Fibroblast of mammary gland (primary cell): ENCODE measurements at places on chromosomes 11 and 22.

DNA sequence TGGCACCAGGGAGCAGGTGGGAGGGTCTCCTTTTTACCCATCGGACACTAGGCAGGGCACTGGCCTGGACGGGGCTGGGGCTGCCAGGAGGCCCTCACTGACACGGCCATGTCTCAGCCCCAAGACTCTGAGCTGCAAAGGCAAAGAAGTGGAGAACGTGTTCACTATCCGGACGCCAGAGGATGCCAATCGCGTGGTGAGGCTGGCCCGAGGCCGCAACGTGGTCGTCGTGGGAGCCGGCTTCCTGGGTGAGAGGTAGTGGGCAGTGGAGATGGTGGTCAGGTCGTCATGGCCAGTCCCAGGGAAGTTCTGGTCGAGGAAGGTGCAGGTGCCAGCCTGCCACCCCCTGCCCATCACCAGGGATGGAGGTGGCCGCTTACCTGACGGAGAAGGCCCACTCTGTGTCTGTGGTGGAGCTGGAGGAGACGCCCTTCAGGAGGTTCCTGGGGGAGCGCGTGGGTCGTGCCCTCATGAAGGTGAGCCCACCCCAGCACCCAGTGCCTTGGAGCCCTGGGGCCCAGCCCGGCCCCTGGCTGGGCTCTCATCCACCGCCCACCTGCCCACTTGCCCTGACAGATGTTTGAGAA is 5.7 kb upstream of the LZTR1 start:
- no peak for DNase-seq

- DNase-seq = no peak
Measured at GRCh38 chr22:18070556-18071306, 7.1 kb upstream of the PEX26 start.

GRCh38 chr11:61776561-61777075 is 15.8 kb downstream of the TMEM258 start:
- peak; percentile 63 for DNase-seq

- no peak for DNase-seq
Measured at GRCh38 chr11:19168090-19168489, 33.7 kb downstream of the CSRP3 start.

DNA sequence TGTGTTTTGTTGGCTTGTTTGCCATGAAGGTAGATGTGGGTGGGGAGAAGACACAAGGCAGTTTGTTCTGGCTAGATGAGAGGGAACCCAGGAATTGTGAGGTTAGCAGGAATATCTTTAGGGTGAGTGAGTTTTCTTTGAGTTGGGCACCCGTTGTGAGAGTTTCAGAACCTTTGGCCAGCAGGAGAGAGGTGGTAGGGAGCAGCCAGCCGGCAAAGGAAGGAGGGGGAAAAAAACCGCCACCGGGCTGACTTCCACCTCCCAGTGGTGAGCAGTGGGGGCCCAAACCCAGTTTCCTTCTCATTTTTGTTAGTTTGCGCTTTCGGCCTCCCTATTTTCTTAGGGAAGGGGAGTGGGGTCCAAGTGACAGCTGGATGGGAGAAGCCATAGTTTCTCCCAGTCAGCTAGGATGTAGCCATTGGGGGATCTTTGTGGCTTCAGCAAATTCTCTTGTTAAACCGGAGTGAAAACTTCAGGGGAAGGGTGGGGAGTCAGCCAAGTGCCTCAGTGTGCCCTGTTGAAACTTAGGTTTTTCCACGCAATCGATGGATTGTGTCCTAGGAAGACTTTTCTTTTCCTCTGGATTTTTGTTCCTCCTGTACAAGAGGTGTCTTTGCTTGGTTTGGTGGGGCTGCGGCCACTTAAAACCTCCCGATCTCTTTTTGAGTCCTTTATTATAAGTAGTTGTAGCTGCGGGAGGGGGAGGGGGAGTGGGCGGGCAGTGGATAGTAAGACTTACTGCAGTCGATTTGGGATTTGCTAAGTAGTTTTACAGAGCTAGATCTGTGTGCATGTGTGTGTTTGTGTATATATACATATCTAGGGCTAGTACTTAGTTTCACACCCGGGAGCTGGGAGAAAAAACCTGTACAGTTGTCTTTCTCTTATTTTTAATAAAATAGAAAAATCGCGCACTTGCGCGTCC is 1.1 kb upstream of the GCAT start:
- peak; percentile 57 for DNase-seq

- no peak for DNase-seq
Measured at GRCh38 chr22:27377501-27378295, 423.9 kb downstream of the MN1 start.

GRCh38 chr22:23655891-23656475 is 23.9 kb upstream of the DRICH1 start:
- DNase-seq = no peak

GRCh38 chr11:27673979-27674663 is 26.1 kb downstream of the BDNF start:
- no peak for DNase-seq

DNA sequence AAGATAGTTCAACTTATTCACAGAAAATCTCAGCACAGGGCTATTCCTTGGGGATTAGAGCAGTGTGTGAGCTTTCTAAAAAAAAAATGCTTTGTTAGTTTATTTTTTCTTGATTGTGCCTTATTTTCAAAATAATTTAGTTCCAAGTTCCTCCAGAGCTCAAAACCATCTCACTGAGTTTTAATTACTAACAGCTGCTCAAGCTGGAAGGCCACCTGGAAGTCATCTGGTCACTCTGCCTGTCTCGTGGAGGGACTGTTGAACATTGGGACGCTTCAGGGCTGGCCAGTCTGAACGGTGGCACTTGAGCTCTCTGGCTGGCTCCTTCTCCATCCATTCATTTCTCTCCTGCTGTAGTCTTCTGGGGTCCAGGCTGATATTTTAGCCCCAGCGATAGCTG is 4.0 kb downstream of the OR51E1 start:
- no peak for DNase-seq

DNA sequence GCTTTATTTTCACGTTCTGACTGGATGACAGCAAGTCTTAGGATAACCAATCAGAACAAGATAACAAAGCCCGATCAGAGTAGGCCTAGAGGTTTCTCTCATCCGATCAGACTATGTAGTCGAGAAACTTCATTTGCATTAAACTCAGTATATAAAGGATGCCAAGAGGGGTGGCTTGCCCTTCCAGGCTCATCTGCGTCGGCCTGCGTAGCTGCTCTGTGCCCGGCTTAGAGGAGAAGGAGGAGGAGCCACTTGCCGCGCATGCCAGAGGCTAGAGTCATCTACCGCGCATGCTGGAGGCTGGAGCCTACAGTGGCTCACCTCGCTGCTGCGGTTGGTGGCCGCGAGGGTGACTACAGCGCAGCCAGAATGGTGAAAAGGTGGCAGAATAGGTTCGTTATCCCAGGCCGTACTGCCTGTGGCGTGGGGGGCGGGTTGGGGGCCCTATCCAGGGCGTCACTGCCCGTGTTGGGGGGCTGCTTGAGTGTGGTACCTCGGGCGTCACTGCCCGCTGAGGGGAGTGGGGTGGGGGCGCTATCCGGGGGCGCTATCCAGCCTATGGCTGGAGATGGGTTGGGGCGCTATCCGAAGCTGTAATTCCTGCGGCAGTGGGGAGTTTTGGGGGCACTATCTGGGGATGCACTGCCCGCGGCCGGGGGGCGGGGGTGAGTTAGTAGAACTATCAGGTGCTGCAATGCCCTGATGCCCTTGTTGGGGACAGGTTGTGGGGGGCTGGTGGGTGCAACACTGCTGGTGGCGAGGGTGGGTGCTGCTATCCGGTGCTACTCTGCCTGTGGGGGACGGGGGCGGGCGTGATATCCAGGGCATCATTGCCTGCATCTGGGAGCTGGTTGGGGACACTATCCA is at the start of gene RFPL2:
RFPL2 (minus strand) TSS at position 218 of the 867 bp plus-strand sequence. CDS start 2,622 bp downstream, outside the sequence.
- no peak for DNase-seq

- DNase-seq = peak; percentile 96
Measured at GRCh38 chr11:74138572-74138971, 32.2 kb downstream of the C2CD3 start.

GRCh38 chr11:113242767-113243397 is 71.5 kb upstream of the TTC12 start:
- peak; percentile 59 for DNase-seq

- DNase-seq = no peak
Measured at GRCh38 chr11:119193001-119193400, 7.7 kb downstream of the NHERF4 start.

- peak; percentile 45 for DNase-seq
Measured at GRCh38 chr11:37786214-37786755, 1188.2 kb upstream of the RAG2 start.

GRCh38 chr11:64649291-64649697 is 58.3 kb downstream of the SLC22A12 start:
- peak; percentile 25 for DNase-seq

GRCh38 chr22:20803696-20804324 is 29.9 kb downstream of the SERPIND1 start:
- DNase-seq = peak; percentile 41

- DNase-seq = peak; percentile 94
Measured at GRCh38 chr22:27512283-27512761, 289.2 kb downstream of the MN1 start.

DNA sequence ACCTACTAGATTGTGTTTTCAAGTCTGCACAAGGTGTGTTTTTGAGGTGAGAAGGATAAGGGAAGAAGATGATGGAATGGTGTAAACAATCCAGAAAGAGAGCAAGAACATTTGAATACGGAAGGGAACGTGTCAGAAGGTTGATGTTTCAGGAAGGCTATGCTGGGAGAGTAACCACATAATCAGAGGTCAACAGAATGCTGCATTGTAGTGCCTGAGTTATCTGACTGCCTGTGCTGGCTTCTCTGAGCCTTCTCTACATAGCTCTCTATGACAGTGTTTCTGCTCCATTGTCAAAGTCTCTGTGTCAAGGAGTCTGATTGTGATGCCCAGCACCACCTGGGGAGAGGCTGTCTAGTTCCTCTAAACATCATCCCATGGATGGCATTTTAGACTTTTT is 74.1 kb downstream of the CYB5R2 start:
- DNase-seq = no peak

GRCh38 chr11:123303924-123304323 is 108.9 kb upstream of the CLMP start:
- no peak for DNase-seq

DNA sequence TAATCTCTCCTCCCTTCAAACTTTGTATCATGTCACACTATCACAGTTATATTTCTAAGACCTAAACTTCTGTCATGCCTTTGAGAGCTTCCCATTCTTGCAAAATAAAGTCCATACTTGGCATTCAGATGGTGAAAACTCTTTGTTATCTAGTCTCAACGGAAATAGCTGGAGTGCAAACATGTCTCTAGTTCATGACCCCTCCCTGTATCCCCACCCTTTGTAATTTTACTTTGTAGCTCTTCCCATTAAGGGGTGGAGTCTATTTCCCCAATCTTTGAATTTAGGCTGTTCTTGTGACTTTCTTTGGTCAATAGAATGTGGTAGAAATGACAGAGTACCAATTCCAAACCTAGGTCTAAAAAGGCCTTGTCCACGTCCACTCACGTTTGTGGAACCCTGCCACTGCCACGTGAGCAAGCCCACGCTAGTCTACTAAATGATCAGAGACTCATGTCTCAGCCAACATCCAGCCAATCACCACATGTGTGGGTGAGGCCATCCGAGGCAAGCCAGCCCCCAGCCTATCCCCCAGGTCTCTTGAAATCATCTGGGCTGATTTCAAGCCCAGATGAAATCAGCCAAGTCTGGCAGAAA is 23.4 kb downstream of the SLN start:
- no peak for DNase-seq

- peak; percentile 72 for DNase-seq
Measured at GRCh38 chr11:80096736-80097135, 655.9 kb upstream of the TENM4 start.

GRCh38 chr22:27378311-27378800 is 423.2 kb downstream of the MN1 start:
- no peak for DNase-seq

DNA sequence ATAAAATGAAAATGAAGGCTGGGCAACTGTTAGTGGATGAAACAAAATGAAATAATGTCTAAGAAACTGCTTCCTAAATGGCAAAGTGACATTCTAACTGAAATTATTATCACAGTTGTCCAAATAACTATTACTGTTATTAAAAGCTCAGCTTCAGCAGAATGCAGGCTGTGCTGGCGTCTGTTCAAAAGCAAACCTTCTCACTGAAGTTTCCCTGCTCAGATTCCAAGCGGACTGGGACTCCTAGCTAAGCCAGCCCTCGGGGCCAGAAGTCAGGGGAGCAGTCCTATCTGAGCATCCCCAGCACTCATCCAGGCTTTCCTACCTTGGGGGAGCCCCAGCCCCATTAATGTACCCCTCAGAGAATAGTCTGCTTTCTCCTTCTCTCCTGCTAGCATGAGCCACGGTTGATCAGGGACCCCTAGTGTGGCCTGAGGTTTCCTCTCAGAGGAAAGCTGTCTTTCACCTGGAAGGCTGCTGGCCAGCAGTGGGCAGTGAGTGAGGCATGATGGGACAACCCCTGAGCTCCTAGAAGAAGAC is 1167.3 kb downstream of the TBC1D22A start:
- DNase-seq = no peak

DNA sequence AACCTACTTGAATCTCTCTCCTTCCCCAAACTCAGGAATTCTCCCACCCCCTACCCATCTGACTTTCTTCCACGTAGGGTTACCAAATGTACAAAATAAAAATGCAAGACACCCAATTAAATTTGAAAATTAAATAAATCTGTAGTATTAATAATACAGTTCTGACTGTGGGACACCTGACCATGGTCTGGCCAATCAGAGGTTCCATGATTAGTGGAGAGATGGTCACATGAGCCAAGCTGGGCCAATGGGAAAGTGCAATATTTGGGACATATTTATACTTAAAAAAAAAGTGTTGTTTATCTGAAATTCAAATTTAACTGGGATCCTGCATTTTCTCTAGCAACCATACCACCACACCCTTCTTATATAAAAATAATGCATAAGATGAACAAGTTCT is 29.8 kb upstream of the ASPHD2 start:
- peak; percentile 19 for DNase-seq

DNA sequence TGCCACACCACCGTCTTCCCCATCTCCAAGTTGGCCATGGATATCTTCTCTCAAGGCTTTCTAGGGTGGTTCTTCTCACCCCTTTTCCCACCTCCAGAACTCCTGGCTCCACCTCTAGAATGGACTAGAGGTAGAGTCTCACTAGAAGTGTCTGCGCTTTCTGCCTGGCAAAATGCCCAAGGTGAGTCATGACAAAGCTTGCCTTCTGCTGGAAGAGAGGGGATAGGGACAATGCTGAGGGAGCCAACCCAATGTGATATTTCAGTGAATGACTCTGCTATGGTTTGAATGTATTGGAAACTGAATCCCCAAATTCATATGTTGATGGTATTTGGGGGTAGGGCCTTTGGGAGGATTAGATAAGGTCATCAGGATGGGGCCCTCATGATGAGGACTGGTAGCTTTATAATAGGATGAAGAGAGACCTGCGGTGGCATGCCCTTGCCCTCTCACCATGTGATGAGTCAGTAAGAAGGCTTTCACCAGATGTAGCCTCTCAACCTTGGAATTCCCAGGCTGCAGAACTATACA is 4.1 kb upstream of the CD82 start:
- peak; percentile 34 for DNase-seq
